ENCODE measurements at places on chromosomes 12 and 14.

GRCh38 chr12:121288986-121289385 lies 7.5 kb downstream of the CAMKK2 start:
- peak; percentile 80 for DNase-seq

- DNase-seq: no peak
These were observed 39.3 kb downstream of the RPS6KA5 start for GRCh38 chr14:91021115-91021514.

GRCh38 chr14:75389679-75390078 lies 38.1 kb upstream of the JDP2 start:
- DNase-seq: no peak

DNA sequence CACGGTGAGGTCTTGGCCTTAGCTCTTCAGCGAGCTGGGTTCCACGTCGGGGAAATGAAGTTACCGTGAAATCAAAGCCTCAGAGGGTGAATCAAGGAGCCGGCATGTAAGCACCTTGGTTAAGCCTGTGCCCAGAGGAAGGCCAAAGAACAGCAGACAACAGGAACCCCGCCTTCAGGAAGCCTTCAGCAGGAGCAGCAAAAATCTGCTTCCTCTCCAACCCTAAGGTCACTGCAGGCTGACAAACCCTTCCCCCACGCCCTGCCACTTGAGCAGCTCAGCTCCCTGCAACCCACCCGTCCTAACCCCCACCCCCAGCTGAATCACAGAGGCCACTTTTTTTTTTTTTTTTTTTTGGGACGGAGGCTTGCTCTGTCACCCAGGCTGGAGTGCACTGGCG lies 72.9 kb upstream of the LTA4H start:
- DNase-seq: no peak

DNA sequence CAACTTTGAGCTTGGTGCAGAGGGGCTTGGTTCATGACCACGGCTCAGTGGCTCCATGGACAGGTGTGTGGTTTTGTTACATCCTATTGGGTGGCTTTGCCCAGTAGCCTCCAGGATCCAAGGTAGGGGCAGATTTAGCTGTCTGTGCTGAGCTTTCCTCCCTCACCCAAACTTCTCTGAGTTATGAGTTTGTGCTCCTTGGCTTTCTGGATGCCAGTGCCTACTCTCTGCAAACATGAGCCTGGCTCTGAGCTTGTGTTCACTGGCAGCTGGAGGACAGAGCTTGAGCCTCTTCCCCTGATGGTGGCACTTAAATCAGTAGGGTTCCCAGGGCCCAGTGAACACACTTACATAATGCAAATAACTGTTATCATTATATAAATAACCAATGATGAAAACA lies 45.3 kb upstream of the HECTD1 start:
- no peak for DNase-seq

DNA sequence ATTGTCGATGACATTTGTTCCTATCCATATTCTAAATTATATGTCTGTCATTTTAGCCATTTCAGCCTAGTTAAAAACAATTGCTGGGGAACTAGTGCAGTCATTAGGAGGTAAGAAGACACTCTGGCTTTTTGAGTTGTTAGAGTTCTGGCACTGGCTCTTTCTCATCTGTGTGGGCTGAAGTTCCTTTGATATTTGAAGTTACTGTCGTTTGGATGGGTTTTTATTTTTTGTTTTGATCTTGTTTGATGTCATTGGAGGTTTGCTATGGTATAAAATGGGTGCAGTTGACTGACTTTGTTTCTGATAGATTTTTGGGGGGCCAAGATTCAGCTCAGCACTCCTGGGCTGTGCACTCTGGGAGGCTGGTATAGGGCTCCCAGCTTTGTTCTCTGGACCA lies 20.7 kb upstream of the CD69 start:
- DNase-seq: no peak

DNA sequence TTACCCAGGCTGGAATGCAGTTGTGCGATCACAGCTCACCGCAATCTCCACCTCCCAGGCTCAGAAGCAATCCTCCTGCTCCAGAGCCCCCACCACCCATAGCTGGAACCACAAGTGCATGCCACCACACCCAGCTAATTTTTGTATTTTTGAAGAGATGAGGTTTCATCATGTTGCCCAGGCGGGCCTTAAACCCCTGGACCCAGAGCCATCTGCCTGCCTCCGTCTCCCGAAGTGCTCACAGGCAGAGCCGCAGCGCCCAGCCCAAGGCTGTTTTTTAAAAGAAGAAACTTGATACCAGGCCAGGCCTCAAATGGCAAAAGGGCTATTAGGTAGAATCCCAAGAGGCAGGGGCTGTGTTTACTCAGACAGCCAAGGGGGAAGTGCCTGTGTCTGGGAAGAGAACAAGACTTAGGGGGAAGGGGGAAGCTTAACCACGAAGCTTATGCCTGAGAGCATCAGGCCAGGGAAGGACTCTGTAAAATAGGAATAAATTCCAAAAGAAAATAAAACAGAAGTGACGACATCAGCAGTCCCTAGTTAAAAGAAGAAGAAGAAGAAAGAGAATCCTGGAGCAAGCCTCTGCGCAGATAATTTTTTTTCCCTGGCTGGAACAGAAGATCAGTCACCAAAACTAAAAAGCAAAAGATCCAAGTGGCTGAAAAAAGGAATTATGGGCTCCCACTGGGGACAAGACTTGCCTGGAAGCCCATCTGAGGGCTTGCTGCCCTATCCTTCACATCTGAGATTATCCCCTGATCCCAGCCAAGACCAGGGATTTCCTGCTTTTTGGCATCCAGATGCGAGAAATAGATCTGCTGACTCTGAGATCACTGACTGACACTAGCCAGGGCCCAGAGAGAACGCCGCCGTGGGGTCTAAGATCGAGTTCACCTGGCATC lies 170.5 kb downstream of the NDUFA12 start:
- DNase-seq: no peak

- no peak for DNase-seq
These were observed 3.0 kb upstream of the SLC38A1 start for GRCh38 chr12:46271863-46272262.

DNA sequence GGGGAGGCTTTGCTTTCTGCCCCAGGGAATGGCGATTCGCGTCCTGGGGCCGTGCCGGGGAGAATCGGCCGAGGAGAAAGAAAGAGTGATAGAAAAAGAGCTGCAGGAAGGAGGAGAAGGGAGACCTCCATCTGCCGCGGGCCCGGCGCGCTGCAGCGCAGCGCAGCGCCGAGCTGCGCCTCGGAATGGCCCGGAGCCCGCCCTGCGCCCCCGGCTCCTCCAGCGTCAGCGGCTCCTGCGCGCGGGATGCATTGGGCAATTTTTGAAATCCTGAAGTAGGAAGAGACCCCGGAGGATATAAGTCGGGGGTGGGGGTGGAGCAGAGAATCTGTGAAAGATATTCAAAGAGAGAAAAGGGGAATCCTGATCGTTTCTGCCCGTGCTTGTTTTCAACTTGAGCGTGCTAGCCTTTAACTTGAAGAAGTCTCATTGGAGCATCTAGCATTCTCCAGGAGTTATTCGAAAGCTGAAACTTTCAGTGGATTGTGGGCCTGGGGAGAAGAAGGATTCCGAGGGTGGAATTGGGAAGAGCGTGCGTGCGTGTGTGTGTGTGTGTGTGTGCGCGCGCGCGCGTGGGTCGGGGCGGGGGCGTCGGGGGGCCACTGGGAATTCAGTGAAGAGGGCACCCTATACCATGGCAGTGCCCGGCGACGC lies 441 bp downstream of the PDE3A start:
- DNase-seq: peak; percentile 69

DNA sequence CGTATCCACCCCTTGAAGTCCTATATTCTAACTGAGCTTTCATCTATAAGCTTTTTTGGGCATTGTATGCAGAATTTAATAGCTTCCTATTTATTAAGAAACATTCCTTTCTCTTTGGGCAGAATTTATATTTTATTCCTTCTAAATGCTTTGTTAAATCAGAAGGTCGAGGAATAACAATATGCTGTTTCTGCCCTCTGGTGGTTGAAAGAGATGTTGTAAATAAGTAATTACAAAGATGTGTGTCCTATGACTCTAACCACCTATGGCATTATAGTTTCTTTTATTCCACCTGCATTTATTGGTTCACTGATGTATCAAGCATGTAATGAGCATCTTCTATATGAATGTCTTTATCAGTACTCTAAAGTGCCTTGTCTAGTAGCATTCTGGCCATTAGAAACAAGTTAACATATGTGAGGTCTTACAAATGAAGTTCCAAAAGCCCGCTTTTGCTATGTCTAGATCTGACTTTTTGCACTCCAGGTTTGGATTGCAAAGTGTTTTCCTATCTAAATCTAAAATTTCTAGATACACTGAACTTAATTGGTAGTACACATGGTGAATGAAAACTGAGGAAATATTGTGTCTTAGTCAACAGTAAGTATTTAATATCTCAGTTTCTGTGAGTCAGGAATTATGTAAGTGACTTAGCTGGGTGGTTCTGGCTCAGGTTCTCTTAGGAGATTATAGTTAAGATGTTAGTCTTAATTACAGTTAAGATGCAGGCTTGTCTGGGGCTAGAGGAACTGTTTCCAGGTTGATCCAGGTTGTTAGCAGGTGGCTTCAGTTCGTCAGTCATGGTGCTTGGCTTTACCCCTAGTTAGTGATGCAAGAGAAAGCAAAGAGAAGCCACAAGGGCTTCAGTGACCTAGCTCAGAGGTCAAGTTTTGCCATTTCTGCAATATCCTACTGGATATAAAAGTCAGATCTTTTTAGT lies 57.5 kb downstream of the PLEKHA5 start:
- DNase-seq: no peak

GRCh38 chr14:93105362-93105761 lies 10.4 kb downstream of the ITPK1 start:
- DNase-seq: no peak

DNA sequence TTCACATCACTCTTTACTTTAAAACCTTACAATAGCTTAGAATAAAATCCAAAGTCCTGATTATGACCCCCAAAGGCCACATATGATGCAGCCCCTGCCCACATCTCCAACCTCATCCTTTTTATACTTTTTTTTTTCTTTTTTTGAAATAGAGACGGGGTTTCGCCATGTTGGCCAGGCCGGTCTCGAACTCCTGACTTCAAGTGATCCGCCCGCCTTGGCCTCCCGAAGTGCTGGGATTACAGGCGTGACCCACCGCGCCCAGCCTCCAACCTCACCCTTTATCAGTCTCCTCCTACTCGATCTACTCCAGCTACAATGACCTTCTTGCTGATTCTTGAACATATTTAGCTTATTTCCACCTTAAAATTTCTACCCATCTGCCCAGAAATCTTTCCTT lies 1.2 kb upstream of the MAPKAPK5 start:
- no peak for DNase-seq

DNA sequence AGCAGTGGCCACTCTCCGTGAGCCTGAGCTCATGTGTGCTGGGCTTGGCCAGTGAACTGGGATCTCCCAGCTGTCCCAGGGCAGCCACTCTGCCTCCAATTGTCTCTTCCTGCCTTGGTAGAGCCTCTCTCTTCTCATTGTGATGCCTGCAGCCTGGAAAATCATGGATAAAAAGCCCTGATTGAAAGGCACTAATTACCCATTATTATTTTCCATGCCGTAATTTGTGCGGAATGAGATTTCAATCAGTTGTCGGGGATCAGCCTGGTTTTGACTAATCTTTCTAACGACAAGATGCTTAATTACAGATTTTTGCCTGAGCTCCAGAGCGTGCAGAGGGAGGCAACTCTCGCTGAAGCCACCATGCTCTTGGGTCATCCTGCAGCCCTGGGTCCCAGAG lies 52.7 kb downstream of the ESRRB start:
- DNase-seq: no peak

DNA sequence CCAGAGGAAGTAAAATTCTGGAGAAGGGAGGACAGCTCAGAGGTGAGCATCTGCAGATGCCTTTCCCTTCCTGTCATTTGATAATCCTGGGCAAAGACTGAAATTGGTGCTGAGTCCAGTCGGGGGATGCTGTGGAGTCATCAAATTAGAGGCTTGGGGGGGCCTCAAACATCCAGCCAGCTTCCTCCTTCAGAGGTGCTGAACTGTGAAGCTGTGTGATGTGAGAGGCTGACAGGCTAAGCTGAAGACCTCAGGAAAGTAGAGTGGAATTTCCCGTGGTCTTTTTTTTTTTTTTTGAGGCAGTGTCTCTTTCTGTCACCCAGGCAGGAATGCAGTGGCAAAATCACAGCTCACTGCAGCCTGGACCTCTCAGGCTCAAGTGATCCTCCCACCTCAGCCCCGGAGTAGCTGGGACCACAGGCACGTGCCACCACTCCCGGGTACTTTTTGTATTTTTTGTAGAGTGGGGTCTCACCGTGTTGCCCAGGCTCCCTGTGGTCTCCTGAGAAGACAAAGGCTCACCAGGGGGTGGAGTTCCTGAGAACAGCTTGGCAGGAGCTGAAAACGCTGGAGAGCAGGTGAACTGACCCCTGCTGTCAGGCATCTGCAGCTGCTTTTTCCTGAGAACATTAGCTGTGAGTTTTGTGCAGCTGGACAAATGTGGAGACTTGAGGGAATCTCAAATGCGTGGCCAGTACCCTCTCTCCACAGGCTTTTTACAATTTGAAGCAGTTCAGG lies 6.1 kb upstream of the TCL1B start:
- no peak for DNase-seq

DNA sequence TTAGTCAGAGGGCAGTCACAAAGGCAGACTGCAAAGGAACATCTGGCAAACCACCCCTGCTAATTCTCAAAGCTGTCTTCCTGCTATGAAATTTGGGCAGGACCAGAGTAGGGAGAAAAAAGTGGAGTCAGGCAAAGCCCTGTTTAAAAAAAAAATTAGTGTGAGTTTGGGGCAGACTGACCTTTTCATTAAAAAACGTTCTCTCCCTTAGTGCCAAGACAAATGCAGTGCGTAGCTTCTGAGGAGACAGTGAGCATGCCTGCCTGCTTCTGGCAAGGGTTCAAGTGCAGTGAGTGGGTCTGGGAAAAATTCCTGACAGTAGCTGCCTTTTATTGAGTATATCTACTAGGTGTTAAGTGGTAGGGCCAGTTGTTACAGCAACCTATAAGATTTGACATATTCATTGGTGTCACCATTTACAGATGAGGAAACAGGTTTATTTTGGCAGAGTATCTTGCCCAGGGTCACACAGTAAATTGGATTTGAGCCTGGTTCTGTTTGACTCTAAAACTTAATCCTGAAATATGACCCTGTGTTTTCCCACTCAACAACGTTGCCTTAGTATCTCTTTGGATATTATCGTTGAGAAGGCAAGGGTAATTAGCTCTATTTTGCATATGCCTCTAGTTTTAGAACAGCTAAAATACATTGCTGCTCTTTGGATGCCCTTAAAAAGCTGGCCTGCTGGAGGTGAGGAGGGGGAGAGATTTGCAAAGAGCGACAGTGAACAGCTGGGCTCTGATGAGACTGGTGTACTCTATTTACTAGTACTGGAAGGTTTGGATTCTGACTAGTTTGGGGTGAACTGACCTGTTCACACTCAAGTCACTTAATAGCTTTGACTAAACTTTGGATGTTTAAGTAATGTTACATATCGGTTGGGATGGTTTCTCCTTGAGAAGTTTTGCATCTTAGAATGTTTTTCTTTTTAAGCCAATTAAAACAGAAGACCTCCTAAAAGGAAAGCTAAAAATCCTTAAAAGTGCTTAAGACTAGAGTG lies 72.8 kb downstream of the PAPOLA start:
- DNase-seq: no peak

GRCh38 chr14:71497645-71498086 lies 434.6 kb upstream of the RGS6 start:
- no peak for DNase-seq

GRCh38 chr12:18224745-18225144 lies 36.6 kb upstream of the PIK3C2G start:
- DNase-seq: no peak
